Stimulated activated effector memory CD8-positive, alpha-beta T cell treated with anti-CD3 and anti-CD28 coated beads, Interleukin-12 subunit alpha, Interleukin-12 subunit beta, amount 100 ng/mL, for 72 hours (primary cell): ENCODE measurements at places on chromosomes 7 and 10.

DNA sequence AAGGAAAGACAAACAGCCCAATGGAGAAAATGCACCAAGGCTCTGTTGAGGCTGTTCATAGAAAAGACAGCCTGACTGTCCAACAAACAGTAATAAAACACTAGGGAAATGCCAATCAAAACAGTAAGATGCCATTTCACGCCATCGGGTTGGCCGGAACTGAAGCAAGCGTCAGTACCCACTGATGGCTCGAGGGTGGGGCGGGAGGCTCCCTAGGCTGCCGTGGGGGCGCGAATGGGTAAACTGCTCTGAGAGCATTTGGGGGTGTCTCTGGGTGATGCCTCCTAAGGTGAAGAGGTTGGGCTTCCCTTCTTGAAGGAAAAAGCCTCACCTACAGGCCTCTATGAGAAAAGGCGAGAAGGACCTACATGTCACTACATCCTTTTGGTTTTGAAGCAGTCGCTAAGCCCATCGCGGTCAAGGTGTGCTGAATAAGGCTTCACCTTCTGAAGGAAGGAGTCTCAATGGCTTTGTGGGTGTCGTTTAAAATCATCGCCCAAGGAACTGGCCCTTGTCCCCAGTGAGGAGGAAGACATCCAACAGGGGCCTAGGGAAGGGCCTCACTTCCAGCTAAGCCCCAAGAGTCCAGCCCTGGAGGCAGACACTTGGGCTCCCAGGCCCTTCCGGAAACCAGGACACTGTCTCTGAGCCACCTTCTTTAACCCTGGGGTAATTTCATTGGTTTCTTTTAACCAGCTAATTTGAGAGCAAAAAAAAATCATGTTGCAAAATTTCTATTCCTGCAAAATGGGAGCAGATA is 98.5 kb upstream of the PPP2R2D start:
- DNase-seq: no peak

DNA sequence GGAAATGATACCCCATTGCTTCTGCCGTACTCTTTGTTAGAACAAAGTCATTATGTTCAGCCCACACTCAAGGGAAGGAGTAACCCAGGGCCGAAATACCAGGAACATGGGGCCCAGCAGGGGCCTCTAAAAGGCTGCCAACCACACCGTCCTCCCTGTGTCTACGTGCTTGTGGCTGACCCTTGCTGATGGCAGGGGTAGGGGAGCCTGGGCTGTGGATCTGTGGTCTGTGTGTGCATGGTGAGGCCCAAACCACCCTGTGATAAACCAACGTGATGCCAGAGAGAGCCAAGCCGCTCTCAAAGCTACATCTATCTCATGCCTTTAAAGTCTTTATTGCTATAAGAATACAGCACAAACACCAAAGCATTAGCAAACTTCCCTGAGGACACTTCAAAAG is 159.2 kb downstream of the CCDC3 start:
- DNase-seq: no peak

- DNase-seq: no peak
These were observed 161.7 kb upstream of the LYZL2 start for GRCh38 chr10:30791197-30791611.

DNA sequence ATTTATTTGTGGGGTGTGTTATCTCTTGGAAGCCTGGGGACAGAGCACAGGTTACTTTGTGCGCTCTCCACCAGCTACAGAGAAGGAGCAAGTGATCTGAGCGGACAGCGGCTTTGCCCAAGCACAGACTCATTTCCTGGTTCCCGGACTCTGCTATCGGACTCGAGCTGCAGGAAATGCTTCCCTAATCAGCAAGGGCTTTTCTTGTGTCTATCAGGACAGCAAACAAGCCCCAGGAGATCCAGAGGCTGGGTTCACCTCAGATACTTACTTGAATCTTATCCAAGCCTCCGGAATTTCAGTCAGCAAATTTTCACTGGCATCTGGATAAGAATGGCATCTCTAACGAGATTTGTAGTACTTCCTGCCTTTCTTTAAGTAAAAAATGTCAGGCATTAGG is 27.8 kb downstream of the MRC1 start:
- DNase-seq: no peak

DNA sequence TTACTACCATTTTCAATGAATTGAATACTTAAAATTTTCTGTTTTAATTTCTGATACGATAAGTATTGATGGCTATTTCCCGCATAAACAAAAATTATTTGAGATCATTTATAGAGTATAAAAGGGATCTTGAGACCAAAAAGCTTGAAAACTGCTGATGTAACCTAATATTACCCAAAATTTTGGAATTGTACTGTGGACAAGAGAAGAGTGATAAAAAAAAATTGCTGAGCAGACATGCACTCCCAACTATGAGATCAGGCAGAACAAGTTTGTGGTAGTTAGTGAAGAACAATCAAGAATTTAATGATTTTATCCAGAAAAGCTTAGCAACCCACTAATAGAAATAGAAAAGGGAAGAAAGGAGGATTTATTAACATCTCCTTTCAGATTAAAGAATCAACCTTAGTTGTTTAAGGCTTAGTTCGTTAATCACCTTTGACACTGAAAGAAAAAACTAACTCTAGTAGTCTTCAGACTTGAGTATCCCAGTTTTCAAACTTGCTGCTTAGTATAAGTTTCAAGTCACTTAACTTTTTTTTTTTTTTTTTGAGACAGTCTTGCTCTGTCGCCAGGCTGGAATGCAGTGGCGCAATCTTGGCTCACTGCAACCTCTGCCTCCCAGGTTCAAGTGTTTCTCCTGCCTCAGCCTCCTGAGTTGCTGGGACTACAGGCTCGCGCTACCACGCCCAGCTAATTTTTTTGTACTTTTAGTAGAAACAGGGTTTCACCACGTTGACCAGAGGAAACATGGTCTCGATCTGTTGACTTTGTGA is 50.6 kb upstream of the ZC3HAV1 start:
- no peak for DNase-seq

GRCh38 chr10:91796331-91797047 is 1.7 kb upstream of the TNKS2 start:
- peak; percentile 68 for DNase-seq

- DNase-seq: no peak
These were observed 63.2 kb upstream of the AMPH start for GRCh38 chr7:38694326-38694725.

- no peak for DNase-seq
These were observed 61.3 kb downstream of the AKR1D1 start for GRCh38 chr7:138137423-138138171.

DNA sequence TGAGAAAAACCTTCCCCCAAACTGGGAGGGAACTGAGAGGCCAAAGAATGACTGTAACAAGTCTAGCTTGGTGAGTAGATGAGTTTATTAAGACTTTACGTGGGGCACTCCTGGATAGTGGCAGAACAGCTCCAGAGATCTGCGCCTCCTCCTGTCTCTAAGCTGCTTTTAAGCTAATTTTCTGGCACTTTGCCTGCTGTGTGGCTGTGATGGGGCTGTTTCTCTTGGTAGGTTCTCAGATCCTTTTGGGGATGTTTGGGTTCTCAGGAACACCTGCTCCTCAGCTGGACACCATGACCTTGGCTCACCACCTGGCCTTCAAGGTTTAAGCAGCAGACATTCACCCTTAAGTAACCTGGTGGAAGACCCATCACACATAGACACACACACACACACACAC is 68.3 kb downstream of the AKR1E2 start:
- no peak for DNase-seq

DNA sequence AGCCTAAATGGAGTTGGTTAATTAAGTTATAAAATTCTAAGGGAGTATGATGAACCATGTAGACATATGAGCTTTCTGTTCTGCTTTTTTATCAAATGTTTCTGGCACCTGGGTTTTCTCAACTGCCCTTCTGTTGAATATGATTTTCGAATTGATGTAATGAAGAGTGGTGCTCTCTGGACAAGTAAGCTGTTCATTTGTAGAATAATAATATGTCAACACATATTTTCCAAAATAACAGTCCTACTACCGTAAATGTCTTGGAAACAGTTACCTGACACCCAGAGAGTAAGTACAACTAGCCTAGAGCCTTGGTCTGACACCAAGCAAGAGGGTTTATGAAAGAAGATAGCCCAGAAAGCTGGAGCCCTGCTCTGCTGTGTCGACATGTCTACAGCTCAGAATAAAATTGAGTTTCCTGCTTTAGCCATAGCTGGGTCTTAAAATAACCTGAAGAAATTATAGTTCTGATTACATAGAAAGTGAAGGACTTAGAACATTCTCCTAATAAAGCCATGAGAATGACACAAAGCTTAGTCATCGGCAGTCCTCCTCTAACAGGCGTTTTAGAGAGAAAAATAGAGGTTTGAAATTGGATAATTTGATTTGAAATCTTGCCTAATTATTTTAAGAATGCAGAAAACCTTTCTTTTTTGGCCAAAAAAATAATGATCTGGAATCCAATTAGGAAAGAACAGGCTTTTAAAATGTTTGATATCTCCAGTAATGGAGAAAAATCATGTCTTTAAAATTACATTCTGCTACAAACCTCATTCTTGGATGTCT is 25.1 kb downstream of the HDAC9 start:
- no peak for DNase-seq

DNA sequence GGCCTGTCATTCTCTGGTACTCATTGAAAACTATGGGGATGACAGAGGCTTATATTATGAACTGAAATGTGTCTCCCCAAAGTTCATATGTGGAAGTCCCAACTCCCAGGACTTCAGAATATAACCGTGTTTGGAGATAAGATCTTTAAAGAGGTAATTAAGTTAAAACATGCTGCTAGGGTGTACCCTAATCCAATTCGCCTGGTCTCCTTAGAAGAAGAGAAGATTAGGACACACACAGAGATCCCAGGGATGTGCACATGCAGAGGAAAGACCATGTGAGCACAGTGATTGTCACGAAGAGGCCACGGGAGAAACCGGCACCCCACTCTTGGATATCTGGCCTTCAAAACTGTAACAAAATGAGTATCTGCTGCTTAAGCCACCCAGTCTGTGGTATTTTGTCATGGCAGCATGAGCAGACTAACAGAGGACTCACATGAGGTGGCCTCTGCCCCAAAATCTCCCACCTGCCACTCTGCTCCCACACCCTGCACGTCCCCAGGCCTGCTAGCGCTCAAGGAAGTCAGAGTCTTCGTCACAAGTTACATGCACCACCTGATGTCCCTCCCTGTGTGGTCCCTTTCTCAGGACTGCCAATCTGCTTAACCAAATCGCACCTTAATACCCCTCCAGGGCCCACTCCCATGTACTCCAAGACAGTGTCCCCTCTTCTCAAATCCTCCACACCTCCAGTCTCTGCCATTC is 26.8 kb downstream of the PLAC9 start:
- DNase-seq: no peak

DNA sequence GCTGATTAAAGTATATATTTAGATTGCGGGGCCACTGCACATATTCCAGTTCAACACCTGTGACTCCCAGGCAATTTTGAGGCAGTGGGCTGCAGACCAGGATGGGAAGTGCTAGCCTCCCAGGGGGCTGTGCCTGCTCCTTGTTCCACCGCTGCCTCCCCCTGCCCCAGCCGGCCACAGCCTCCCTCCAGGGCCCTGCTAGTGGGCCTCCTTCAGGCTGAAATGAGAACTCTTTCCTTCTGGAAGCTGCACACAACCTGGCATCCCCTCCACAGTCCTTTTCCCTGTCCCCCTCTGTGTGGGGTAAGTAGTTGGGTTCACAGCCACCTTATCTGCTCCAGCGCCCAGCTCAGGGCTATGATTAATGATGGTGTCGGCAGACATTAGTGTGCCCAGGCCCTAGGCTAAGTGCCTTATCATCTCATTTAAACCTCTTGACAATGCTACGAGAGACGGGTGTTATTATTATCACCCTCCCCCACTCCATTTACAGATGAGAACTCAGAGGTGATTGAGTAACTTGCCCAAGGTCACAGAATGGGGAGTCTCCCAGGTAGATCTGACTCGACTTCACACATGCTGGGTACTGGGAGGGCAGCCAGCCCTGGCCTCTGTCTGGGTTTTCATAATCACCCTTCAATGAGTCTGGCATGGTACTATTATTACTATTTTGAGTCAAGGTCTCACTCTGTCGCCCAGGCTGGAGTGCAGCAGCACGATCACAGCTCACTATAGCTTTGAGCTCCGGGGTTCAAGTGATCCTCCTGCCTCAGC is 10.8 kb upstream of the SFRP5 start:
- no peak for DNase-seq

- no peak for DNase-seq
These were observed 32.9 kb downstream of the VOPP1 start for GRCh38 chr7:55539380-55539779.

GRCh38 chr7:55120501-55121198 is 101.8 kb downstream of the EGFR start:
- DNase-seq: no peak

GRCh38 chr10:123550675-123551096 is 115.5 kb upstream of the GPR26 start:
- peak; percentile 13 for DNase-seq

- DNase-seq: no peak
These were observed 25.0 kb downstream of the ESYT2 start for GRCh38 chr7:158804335-158804734.

DNA sequence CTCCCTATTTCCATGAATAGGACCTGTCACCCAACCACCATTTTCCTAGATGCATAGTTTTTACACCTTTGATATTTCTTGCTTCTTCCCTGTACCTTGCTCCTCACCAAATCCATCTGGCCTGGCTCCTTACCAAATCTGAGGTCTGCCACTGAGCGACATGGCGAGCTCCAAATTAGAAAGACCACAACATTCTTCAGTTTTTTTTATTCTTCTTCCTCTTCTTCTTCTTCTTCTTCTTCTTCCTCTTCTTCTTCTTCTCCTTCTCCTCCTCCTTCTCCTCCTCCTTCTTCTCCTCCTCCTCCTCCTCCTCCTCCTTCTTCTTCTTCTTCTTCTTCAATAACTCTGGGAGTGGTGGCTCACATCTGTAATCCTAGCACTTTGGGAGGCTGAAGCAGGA is 7.1 kb downstream of the CPED1 start:
- no peak for DNase-seq

DNA sequence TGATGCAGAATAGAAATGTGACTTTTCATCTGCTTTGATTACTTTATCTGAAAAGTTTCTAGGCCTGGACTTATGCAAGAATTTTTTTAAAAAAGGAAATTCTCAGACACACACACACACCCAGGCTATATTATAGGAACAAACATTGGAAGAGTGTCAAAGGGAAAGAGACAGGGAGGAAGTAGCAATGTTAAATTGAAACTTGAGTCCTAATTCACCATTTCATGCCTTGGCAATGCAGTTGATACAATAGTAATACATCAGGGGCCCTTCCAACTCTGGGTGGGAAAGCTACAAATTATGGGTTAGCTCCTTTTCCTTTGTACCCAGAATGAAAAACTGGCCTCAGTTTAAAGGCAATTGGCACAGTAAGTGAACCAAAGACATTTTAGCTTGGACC is 258.0 kb upstream of the LYZL1 start:
- DNase-seq: no peak
